NCI-H774 (cell line): ENCODE measurements at places on chromosomes 4 and X.

- no peak for DNase-seq
Measured at GRCh38 chr4:113785781-113786180, 24.2 kb upstream of the CAMK2D start.

- no peak for DNase-seq
Measured at GRCh38 chrX:2434270-2435163, 66.3 kb downstream of the DHRSX start.

- DNase-seq, result no peak
Measured at GRCh38 chrX:39563178-39563577, 534.6 kb downstream of the BCOR start.

DNA sequence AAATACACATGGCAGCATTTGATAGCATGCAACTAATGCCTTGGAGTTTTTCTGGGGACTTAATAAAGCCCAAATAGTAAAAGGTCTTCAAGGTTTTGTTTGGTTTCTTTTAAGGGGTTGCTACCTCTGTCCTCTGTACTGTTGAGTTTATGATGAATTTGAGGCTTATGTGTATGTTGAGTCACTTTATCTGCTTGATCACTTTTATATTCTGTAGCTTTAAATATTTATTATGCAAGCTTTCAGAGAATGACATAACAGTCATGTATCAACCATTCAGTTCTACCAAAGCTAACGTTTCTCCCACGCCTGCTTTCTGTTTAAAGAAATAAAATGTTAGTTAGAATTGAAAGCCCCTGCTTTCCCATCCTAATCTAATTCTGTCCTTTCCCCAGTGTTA lies 122.2 kb downstream of the NHS start:
- no peak for DNase-seq

DNA sequence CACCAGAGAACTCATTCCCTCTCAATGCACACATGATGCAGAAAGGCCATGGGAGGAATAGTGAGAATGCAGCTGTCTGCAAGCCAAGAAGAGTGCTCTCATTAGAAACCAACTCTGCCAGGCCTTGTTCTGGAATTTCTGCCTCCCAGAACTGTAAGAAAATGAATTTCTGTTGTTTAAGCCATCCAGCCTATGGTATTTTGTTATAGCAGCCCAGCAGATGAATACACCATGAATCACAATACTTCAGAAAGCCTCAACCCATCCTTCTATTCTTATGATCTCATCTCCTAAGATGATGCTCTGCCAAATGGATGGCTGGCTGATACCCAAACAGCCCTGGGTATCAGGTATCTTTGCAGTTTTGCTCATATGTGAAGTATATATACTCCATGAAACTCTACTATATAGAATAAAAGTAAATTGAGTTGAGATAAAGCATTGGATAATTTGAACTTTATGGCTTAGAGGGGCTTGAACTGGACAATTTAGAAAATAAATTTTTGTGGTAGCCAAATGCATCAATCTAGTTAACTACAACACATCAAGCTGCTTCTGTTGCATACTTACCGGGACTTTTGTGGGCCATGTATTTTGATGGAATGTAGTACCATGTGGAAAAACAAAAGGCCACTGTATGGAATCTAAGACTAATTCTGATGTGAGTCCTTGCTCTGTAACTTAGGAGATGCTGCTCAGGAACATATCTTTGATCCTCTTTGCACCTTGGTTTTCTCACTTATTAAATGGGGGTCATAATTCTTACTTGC lies 245.9 kb downstream of the HS3ST1 start:
- no peak for DNase-seq

DNA sequence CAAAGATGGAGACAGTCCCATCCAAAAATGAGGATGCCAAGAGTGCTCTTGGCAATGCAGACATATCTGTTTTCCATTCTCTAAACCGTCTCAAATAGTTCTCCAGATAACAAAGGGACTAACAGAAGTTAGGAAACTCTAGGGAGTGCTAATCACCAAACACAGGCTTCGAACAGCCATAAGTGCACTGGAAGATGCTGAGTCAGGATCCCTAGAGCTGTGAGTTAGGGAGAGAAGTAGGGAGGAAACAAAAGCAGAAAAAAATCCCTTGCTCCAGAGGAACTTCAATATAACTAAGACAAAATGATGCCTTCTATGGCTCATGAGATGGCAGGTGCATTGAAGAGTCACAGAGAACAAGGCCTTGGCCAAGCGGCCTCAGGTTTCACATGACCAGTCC lies 251.0 kb upstream of the PPARGC1A start:
- no peak for DNase-seq

DNA sequence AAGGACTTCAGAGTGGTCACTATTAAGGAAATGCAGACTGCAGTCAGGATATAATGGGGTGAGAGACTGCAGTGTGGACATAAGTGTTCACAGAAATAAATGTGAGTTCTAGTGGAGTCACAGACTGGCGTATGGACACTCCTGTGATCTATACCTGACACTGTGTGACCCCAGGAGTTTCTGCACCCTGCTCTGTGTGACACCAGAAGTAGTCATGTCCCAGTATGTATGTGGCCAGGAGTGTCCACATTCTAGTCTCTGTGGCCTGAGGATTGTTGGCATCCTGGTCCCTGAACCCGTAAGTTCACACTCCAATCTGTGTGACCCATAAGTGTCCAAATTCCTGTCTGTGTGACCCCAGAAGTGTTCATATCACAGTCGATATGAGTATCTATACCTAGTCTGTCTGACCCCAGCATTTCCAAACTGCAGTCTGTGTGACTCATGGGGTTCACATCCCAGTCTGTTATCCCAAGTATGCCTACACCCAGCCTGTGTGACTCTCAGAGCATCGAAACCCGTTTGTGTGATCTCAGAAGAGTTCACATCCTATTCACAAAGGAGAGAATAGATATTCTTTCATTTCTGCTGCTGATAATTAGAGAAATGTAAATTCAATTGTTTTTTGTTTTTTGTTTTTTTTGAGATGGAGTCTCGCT lies 16.3 kb downstream of the WDR13 start:
- DNase-seq, result no peak
